Stimulated activated CD8-positive, alpha-beta memory T cell treated with anti-CD3 and anti-CD28 coated beads, Interleukin-2, amount 100 ng/mL, for 1 hour (primary cell): ENCODE measurements at places on chromosomes 5 and 9.
A peak's percentile ranks its signal among the peaks of the same experiment; 100 is the strongest.

DNA sequence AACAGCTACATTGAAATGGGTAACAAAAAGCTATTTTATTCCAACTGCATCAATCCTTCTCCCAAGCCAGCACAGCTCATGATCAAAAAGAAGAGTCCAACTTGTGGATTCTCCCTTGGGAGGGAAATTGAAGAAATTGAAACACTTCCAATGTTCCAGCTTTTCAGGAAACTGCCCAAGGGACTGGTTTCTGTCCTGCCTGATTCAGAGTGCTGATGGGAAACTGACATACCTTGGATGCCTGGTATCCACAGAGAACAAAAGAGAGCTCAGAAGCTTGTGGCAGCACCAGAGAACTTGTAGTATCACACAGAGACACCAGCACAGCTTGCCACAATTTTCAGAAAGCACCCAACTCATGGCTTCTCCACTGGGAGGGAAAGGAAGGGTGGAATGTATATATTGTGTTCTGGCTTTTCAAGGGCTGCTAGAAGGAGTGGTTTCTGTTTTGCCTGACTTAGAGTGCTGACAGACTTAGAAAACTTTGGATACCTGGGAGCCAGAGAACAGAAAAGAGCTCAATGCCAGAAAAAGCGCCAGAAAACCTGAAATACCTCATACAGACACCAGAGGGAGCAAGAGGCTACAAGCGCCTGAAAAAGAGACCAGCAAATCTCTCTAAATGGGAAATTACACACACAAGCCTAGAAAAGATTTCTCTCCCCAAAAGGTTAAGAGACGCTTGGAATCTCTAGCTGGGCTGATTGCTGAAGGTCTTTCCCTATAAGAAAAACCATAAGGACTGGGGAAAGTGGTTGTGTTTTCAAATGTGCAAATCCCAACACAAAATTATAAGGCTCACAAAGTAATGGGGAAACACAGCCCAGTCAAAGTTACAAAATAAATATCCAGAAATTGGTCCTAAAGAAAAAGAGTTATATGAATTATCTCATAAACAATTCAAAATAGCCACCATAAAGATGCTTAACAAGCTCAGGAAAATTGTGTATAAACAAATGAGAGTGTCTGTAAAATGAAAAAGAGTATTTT is 178.8 kb downstream of the SPOCK1 start:
- DNase-seq, result no peak

- no peak for DNase-seq
Measured at GRCh38 chr9:110975969-110976368, 62.3 kb downstream of the LPAR1 start.

DNA sequence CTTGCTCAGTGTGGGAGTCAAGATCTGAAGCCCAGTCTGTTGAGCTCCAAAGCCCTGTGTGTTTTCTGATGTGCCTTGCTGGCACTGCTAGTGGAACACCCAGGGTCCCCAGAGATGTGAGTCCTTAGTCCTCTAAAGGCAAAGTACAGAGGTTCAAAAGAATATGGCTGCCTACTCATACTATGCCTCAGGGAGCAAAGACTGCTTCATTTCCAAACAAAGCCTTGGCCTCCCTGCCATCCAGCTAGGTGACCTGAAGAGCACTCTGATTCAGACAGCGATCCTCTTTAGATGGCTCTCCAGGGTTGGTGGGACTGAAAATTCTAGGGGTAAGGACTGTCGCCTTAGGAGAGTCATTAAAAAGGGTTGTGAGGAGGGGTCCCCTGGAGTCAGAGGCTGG is 2.0 kb downstream of the PRLR start:
- no peak for DNase-seq

DNA sequence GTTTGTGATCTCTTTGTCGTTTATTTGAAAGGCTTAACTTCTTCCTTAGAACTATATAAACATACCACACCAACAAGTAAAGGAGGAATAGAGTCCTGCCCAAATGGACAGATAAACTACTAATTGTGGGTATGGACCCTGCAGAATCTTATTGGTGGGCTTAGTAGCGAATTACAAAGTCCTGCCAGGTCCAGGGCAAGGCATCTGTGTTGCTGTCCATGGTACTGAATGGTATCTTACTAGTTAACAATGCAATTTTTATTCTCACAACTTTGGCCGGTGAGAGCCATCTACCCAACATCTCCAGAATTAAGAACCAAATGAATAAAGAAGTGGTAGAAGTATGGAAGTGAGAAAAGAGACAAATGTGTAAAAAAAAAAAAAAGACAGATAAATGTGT is 1782.4 kb upstream of the WWC1 start:
- no peak for DNase-seq

DNA sequence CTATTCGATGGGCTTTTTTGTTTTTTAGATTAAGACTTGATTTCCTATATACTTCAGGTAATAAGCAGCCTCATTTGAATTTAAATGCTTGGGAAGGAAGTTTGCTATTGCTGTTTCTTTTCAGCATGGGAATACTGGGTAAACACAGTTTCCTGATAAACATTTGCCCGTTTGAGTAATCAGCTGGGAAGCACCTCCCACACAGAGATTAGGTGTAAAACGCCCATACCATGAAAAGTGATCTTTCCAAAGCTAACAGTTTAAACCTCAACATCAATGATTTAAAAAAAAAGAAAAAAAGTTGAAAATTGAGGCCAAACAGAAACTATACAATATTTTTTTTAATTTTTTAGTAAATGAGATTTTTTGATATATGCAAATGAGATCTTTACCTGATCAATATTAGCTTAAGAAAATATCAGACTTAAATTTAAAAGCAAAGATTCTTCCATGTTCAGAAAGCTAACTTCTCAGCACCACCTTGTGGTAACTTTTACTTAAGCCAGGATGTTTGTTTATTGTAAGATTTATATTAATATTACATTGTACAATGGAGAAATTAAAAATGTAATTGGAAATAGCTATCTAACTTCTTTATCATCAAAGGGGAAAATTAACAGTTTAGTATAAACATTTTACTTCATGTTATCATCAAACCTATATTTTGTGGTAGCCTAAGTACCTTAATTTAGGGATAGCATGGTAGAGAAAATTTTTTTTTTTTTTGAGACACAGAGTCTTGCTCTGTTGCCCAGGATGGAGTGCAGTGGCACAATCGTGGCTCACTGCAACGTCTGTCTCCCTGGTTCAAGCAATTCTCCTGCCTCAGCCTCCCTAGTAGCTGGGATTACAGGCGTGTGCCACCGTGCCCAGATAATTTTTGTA is 39.8 kb downstream of the F2RL2 start:
- no peak for DNase-seq

DNA sequence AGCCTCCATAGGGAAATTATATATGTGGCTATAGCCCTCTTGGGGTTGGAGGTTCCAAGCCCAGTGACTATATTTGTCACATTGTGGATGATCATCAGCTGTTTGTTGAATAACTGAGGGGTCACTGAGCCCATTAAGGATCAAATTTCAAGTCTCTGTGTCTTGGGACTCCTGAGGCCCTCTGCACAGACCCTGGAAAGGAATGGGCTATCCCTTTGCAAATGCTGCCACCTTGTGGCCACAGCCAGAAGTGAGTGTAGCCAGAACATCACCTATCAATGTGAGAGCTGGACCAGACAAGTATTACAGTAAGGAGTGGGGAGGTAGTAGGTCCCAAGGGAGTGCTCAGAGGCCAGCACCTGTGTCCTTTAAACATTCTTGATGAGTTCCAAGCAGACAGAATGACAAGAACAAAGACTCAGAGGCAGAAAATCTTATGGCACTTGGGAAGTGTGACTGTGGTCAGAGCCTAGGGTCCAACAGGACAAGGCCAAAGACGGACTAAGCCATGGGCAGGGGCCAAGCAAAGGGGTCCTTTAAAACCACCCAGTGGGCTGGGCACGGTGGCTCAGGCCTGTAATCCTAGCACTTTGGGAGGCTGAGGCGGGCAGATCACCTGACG is 8.2 kb downstream of the RPP25L start:
- DNase-seq, result peak; percentile 67

DNA sequence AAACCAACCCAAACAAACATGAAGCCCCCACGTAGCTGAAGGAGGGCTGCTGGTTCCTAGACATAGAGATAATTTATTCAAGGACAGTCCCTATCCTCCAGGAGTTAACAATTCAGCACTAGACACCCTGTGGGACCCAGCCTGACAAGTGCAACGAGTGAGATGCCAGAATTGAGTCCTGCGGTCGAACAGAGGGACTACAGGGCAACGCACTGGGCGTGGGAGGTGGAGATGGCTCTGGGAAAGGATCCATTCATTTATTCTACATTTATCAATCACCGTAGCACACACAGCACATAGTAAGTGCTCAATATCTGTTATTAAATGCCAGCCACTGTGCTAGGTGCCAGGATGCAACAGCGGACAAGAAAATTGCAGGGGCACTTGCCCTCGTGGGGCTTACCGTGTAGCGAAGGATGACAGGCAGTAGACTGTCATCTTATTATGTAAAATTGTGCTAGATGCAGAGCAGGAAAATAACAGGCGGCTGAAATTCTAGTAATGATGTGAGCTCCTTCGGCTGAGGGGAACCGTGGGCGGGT is 855 bp upstream of the ARHGAP26 start:
- DNase-seq, result no peak

GRCh38 chr9:34343090-34343489 is 13.7 kb downstream of the NUDT2 start:
- DNase-seq, result no peak

DNA sequence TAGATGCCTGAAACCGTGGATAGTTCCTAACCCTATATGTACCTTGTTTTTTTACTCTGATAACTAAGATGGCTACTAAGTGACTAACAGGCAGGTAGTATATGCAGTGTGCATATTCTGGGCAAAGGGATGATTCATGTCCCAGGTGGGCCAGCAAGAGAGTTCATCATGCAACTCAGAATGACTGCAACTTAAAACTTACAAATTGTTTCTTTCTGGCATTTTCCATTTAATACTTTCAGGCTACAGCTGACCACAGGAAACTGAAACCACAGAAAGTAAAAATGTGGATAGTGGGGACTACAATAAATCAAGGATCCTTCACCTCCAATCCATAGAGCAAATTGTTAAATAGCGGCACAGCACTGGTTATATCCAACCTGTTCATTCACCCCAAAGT is 30.7 kb upstream of the VCAN start:
- DNase-seq, result no peak

- DNase-seq, result no peak
Measured at GRCh38 chr9:1008216-1008615, 31.8 kb downstream of the DMRT3 start.

DNA sequence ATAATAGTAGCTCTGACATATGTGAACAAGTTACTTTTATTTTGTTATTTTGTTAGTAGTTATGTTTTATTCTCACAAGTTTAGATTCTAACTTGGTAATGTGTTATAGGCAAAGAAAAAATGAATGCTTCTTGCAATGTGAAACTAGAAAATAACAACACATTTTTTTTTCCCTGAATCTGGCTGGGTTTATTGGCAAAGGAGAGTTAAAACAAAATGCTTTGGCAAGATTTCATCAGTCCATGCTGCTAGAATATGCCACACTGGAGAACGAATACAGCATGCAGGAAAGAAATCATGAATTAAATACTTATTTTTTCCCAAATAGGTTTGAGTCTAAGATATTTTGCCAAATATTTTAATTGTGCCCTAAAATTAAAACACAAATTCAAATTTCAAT is 1048.1 kb upstream of the ACO1 start:
- no peak for DNase-seq

- DNase-seq, result no peak
Measured at GRCh38 chr9:6711403-6711802, 46.4 kb upstream of the KDM4C start.

- DNase-seq, result no peak
Measured at GRCh38 chr5:139125991-139126390, 72.2 kb downstream of the SIL1 start.

GRCh38 chr9:136255896-136256890 is 10.6 kb upstream of the QSOX2 start:
- no peak for DNase-seq

GRCh38 chr5:177334155-177334551 is 17.3 kb downstream of the LMAN2 start:
- no peak for DNase-seq

DNA sequence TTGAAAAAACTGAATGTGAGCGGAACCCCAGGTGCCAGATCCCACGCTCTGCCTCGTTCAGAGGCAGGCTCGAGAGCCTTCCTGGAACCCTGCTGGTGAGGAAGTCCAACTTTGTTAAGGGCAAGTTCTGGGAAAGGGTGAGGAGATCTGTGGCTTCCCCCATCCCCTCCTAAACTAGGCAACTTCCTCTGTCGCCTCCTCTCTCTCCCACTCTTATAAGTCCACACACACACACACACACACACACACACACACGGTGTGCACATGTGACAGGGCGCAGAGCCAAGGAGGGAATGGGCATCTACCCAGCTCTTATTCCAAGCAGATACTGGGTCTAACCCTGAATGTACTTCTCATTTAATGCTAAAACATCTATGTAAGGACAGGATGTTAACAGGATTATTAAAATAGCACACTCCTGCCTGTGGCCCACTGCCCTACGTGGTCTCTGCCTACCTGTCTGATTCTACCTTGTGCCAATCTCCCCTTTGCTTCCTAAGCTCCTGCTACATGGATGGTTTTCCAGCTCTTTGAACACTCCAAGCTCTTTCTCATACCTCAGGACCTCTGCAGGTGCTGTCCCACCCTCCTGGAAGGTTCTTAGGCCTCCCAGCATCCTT is 72.4 kb upstream of the FBXW11 start:
- no peak for DNase-seq

DNA sequence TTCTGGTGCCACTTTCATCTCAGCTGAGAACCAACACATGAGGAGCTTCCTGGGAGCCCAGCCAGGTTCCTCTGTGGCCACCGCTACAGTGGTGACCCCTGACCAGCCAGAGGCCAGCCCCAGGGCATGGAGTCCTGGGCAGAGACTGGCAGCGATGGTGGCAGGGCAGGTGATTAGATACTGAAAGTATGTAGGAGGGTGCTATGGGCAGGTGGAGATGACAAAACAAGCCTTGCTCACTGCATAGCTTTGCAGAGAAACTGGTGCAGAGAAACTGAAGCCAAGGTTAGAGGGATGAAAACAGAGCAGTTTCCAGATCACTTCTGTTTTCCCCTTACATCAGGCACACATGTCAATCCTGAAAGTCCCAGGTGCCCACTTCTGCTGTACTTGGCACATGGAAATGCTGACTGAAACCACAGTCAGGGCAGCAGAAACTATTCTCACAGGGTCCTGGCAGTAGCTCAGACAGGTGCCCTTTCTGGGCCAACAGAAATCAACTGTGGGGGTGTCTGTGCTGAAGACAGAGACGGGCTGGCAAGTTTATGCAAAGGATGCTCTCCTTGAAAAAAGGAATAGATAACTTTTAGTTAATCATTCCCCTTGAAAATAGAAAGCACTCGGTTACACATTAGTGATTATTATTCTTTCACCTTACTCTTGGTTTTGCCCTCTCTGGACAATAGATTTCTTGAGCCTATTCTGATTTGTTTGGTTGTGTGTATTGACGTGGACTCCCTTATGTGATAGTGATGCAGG is 90.3 kb downstream of the ANKRD55 start:
- no peak for DNase-seq
